Stimulated activated CD8-positive, alpha-beta memory T cell treated with anti-CD3 and anti-CD28 coated beads, Interleukin-15, amount 100 ng/mL, for 48 hours (primary cell): ENCODE measurements at places on chromosomes 1 and 21.

GRCh38 chr1:40782371-40782956 lies 1.1 kb upstream of the KCNQ4 start:
- DNase-seq: no peak

DNA sequence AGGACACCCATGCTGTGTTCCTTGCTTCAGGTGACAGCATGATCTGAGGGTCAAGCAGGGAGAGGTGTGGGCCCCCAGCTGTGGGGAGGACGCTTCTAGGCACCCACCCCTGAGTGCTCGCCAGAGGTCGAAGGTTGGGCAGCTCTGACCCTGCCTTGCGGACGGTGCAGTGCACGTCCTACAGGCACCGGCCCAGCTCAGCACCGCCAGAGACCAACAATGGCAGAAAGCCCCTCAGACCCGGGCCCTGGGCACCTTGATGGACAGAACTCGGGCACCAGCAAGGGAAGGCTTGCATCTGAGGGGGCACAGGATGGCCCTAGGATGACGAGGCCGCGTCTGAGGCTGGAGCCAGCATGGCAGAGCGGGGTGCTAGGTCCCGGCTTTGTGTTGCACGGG lies 24.7 kb downstream of the NADK start:
- no peak for DNase-seq

GRCh38 chr21:31397515-31397926 lies 53.5 kb upstream of the TIAM1 start:
- DNase-seq: no peak

DNA sequence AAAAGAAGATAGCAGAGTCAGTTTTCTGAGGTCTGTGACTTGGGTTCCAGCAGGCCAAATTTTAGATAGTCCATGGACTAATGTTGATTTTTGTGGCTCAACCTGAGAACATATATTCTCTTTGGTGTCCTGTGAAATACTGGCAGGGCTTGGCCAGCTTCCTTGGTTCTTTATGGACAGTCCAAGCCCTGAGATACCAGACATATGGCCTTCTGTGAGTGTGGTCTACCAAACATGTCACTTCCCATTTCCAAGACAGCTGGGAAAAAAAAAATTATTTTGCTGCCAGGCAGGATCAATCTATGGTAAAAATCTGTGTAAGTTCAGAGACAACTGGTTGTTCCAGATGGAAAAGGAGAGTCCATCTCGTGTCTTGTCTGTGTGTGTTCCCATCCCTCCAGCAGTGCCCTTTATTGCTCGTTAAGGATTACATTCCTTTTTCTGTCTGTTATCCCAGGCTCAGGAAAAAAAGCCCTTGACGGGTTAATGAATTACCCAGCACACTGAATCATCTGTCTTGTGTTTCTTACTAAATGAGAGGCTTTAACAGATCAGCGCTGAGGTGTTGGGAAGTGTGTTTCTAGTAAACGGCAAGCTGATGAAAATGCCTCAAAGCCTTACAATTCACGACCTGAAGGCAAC lies 33.4 kb upstream of the XPR1 start:
- no peak for DNase-seq

GRCh38 chr1:2166254-2166653 lies 28.3 kb downstream of the FAAP20 start:
- DNase-seq: no peak

DNA sequence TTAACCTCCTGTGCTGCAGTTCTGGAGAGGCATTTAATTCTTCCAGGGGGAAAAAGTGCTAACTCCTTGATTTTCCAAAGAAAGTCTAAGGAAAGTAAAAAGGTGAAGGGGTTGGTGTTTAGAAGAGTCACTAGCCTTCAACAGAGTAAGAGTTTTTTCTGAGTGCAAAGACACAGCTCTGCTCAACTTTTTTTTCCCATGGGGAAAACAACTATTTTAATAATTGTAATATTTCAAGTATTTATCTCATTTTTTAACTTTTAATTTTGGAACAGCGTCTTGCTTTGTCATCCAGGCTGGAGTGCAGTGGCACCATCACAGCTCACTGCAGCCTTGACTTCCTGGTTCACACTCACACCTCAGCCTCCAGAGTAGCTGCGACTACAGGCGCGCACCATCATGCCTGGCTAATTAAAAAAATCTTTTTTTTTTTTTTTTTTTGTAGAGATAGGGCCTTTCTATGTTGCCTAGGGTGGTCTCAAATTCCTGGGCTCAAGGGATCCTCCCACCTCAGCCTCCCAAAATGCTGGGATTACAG lies 202.6 kb downstream of the APP start:
- DNase-seq: no peak

DNA sequence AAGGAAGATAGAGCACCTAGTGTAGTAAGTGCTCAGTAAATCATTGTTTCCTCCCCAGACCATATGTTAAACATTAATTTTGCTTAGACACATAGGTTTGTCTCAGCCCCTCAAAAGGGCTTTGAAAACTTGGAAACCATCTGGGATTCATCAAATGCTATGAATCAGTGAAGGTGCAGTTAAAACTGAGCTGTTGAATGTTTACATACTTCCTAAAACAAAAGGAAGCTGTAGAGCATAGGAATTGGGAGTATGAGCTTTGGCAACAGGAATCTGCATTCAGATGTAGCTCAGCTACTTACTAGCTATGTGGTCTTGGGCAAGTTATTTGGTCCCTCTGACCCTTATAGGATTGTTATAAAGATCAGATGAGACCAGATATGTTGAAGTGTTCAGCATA lies 18.7 kb upstream of the PODN start:
- no peak for DNase-seq

DNA sequence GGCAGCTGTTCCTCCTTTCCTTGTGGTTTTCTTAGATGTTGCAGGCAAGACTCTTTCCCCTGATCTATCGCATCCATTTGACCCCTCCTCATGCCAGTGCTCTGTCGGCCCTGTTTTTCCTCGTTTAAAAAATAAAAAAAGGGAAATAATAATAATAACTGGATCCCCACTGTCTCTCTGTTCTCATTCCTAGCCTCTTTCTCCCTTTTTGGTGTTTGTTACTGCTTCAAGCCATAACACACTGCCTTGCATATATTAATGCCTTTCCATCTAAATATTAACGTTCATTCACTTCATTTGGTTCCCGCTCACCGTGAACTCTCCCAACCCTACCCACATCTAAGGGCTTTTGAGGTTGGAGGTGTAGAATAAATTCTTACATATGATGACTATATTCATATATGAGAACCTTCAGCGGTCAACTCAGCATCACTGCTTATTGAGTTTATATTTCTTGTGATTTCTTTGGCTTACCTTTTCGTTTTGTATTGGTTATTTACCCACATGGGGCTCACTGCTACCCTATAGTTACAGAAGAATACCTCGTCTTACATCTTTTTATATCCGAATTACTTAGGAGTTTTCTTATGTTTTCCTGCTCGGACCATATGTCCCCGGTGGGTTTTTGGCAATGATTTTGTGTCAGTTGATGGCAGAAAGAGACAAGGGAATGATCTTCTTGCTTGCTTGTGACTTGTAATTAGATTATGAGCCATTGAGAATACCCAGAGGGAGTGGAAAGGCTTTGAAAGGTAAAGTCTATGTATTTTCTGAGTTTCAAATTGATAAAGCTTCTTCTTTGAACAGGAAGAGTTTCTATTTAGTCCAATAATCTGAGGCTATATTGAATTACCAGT lies 805 bp downstream of the ATG4C start:
- DNase-seq: no peak
